ENCODE measurements at places on chromosomes 2 and 18.

- DNase-seq, result no peak
These were observed 111.2 kb upstream of the AGAP1 start for GRCh38 chr2:235382601-235383000.

GRCh38 chr2:46277431-46278190 is 19.6 kb upstream of the EPAS1 start:
- DNase-seq, result no peak

DNA sequence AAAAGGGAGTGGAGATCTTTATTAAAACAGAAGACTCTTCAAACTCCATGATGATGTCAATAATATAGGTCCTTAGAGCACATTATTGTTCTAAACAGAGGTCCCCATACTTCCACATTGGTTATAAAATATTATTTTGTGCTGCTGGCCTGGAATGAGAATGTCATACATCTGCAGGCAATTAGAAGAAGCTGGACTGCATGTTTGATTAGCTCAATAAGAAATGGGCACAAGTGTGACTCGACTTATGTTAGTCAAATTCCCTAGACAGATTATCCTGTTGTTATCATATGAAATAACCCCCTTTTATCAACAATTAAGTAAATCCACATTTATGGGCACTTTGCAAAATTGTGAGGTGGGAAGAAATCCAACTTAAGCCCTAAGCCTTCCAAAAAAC is 8.8 kb downstream of the EFEMP1 start:
- DNase-seq, result no peak

GRCh38 chr2:86368161-86368824 is 30.9 kb upstream of the REEP1 start:
- peak; percentile 14 for DNase-seq

- DNase-seq, result no peak
These were observed 9.6 kb upstream of the MMADHC start for GRCh38 chr2:149597050-149597667.

GRCh38 chr2:181683518-181684453 is 3.5 kb upstream of the NEUROD1 start:
- DNase-seq, result no peak

DNA sequence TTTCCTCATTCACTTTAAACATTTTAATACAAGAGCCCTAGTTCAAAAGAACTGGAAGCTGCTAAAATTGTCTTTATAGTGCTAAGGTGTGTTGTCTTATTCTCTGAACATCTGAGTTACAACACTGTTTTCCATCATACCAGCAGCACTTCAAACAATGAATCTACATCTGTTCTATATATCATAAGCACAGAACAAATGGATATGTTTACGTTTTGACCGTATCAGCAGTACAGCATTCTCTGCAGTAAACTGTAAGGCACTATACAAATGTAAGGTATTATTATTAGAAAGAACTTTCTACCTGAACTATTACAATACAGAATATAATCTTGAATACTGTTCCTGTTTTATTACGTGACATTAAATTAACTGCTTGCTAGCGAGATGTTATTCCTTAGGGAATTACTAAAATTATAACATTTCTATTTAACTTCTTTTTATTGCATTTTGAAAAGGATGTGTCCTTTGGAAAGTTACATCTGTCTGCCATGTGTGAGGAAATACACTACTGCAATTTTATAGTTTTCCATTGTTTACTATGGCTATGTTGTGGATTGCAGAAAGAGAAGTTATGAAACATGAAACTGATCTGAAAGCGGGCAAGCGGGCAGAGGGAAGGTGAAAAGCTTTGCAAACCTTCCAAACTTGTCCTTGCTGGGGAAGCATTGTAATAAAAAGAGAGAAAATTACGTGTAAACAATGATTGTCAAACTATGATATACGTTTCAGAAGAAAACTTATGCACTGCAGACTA is 13.7 kb downstream of the NCKAP1 start:
- no peak for DNase-seq

- no peak for DNase-seq
These were observed 191.8 kb downstream of the LPIN1 start for GRCh38 chr2:11938196-11938595.

DNA sequence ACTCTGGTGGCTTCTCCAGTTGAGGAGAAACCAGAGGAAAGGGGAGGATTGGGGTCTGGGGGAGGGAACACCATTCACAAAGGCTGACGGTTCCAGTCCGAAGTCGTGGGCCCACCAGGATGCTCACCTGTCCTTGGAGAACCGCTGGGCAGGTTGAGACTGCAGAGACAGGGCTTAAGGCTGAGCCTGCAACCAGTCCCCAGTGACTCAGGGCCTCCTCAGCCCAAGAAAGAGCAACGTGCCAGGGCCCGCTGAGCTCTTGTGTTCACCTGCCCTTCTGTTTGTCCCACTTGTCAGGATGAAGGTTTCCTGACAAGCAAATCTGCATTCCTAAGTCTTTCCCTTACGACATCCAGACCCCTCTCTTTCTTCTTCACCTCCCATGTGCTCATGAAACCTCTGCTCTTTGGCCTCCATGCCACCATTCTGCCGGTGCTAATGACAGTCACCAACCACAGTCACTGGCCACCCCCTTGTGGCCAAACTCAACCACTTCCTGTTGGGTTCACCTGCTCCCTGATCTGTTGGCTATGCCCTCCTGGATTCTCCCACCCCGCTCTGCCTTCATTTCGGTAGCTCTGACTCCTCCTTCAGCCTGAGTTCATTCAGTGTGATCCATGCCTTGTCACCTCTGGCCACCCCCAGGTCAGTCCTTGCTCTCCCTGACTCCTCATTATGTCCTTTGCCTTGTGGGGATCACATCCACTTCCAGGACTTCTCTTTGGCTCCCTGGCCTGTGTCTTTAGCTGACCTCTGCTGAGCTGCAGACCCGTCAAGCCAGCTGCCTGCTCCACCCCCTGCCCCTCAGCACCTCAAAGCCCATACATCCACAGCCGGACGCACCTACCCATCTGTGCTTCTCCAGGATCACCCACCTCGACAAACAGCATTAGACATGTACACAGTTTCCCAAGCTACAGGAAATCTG is 17.6 kb downstream of the EMX1 start:
- peak; percentile 44 for DNase-seq

All from AML-193 (cell line).